Breast epithelium (tissue), 4 donors: ENCODE measurements at places on chromosomes 1 and 21.

- no peak overlapping the region for H3K27ac ChIP-seq
- no peak overlapping the region for H3K4me3 ChIP-seq
- no peaks in the 10 kb centered on the region for H3K4me1 ChIP-seq
- DNase-seq: no peak
Observed at GRCh38 chr1:194056169-194056568, 869.8 kb upstream of the B3GALT2 start.

DNA sequence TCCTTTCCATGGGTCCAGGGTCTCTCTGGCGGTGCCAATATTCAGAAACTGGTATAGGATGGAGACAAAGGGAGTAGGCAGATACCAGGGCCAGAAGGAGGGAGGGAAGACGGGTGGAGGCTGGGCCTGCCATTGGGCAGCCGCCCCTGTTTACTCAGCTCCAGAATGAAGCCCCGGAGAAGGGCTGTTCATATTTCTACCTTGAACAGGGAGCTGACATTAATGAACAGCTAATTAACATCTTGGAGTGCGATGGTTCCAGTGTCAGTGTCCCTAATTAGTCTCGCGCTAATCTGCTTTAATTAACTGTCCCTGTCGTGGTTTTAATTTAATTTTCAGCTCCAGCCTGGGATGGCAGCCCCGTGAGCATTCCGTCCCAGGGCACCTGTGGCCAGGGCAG is 113.8 kb downstream of the EPHB2 start:
- H3K36me3 ChIP-seq: no peaks in the 10 kb centered on the region
- no peaks in the 10 kb centered on the region for H3K4me1 ChIP-seq
- no peak for DNase-seq
- no peak overlapping the region for H3K27ac ChIP-seq

- H3K4me1 ChIP-seq: no peaks in the 10 kb centered on the region
- H3K4me3 ChIP-seq: no peak overlapping the region
- peaks cover 28% of the 10 kb centered on the region for H3K27me3 ChIP-seq
- no peak overlapping the region for H3K27ac ChIP-seq
Observed at GRCh38 chr21:37870221-37870620, 46.0 kb downstream of the KCNJ6 start.

- H3K4me1 ChIP-seq: no peaks in the 10 kb centered on the region
- DNase-seq: peak; percentile 49
- no peak overlapping the region for H3K4me3 ChIP-seq
- H3K36me3 ChIP-seq: no peaks in the 10 kb centered on the region
Observed at GRCh38 chr1:202264300-202264699, 70.7 kb downstream of the LGR6 start.

GRCh38 chr1:83762039-83762365 is 236.9 kb downstream of the TTLL7 start:
- DNase-seq: no peak
- H3K4me3 ChIP-seq: no peak overlapping the region
- H3K27ac ChIP-seq: no peak overlapping the region
- no peaks in the 10 kb centered on the region for H3K4me1 ChIP-seq
- no peaks in the 10 kb centered on the region for H3K36me3 ChIP-seq

DNA sequence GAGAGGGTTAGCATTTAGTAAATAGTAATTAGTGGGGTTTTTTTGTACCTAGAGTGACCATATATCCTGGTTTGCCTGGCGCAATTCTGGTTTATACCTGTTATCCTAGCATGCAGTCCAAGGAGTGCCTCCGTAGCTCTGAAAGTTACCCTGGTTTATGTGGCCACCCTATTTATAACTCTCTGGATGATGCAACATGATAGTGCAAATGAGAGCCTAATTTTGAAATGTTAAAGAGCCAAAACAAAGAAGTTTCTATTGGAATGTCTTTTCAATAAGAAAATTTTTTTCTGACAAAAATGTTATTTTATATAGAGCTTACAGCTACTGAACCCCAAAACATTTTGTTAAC is 5.7 kb downstream of the AHCYL1 start:
- H3K27me3 ChIP-seq: no peaks in the 10 kb centered on the region
- no peak for DNase-seq
- peaks cover 27% of the 10 kb centered on the region for H3K4me1 ChIP-seq
- no peak overlapping the region for H3K27ac ChIP-seq

- H3K4me3 ChIP-seq: no peak overlapping the region
- H3K36me3 ChIP-seq: no peaks in the 10 kb centered on the region
- peaks cover 16% of the 10 kb centered on the region for H3K4me1 ChIP-seq
- no peaks in the 10 kb centered on the region for H3K27me3 ChIP-seq
- DNase-seq: no peak
- no peak overlapping the region for H3K27ac ChIP-seq
Observed at GRCh38 chr1:156714830-156715229, 9.4 kb upstream of the CRABP2 start.

- no peak overlapping the region for H3K27ac ChIP-seq
- no peaks in the 10 kb centered on the region for H3K27me3 ChIP-seq
- no peaks in the 10 kb centered on the region for H3K36me3 ChIP-seq
- peak overlapping the region; percentile 63 for H3K4me3 ChIP-seq
Observed at GRCh38 chr1:39082811-39083576, 56.8 kb downstream of the NDUFS5 start.

DNA sequence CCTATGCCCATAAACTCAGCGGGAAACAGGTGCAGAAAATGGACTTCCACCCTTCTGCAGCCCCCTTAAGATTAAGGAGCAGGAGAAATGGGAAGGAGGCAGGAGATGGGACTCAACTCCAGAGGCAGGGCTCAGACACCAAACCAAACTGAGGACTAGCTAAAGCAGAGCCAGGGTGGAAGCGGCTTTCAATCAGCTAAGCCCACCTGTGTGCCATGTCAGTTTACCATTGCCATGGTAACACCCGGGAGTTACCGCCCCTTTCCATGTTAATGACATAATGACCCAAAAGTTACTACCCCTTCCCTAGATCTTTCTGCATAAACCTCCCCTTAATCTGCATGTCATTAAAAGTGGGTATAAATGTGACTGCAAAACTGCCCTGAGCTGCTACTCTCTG is 653.5 kb downstream of the PTPRU start:
- no peaks in the 10 kb centered on the region for H3K4me1 ChIP-seq
- H3K36me3 ChIP-seq: no peaks in the 10 kb centered on the region
- no peak overlapping the region for H3K27ac ChIP-seq
- no peak overlapping the region for H3K4me3 ChIP-seq
- peaks cover 21% of the 10 kb centered on the region for H3K27me3 ChIP-seq

GRCh38 chr1:160459687-160460086 is 59.3 kb downstream of the VANGL2 start:
- H3K36me3 ChIP-seq: no peaks in the 10 kb centered on the region
- no peaks in the 10 kb centered on the region for H3K4me1 ChIP-seq
- no peak overlapping the region for H3K4me3 ChIP-seq
- DNase-seq: no peak
- no peak overlapping the region for H3K27ac ChIP-seq

GRCh38 chr1:47449822-47450552 is 12.1 kb downstream of the FOXD2 start:
- peaks cover 6% of the 10 kb centered on the region for H3K27me3 ChIP-seq
- H3K4me3 ChIP-seq: no peak overlapping the region
- no peak for DNase-seq
- H3K4me1 ChIP-seq: no peaks in the 10 kb centered on the region
- no peak overlapping the region for H3K27ac ChIP-seq

DNA sequence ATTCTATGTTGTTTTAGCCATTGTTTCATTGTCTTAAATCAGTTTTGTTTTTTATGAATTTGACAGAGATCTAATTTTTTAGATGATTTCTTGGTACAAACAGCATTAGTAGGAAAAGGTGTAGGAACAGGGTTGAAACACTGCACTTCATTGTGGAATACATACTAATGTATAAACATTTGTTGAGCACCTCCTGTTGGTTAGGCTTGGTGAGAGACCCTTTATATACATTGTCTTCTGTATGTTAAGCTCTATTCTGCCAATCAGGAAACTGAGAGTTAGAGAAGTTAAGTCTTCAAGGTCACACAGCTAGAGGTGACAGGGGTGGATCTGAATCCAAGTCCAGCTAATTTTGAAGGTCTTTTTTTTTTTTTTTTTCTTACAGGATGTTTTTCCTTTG is 192.7 kb downstream of the VPS13D start:
- H3K27ac ChIP-seq: peak overlapping the region; percentile 41
- no peak for DNase-seq
- no peaks in the 10 kb centered on the region for H3K4me1 ChIP-seq
- no peak overlapping the region for H3K4me3 ChIP-seq
- H3K27me3 ChIP-seq: no peaks in the 10 kb centered on the region
- H3K36me3 ChIP-seq: no peaks in the 10 kb centered on the region

GRCh38 chr21:25097648-25098047 is 509.6 kb downstream of the MRPL39 start:
- no peak overlapping the region for H3K27ac ChIP-seq
- no peaks in the 10 kb centered on the region for H3K36me3 ChIP-seq
- H3K27me3 ChIP-seq: no peaks in the 10 kb centered on the region
- no peak for DNase-seq

- H3K27ac ChIP-seq: no peak overlapping the region
- DNase-seq: no peak
- no peaks in the 10 kb centered on the region for H3K4me1 ChIP-seq
- no peaks in the 10 kb centered on the region for H3K27me3 ChIP-seq
Observed at GRCh38 chr1:45769261-45769932, 18.9 kb upstream of the IPP start.

DNA sequence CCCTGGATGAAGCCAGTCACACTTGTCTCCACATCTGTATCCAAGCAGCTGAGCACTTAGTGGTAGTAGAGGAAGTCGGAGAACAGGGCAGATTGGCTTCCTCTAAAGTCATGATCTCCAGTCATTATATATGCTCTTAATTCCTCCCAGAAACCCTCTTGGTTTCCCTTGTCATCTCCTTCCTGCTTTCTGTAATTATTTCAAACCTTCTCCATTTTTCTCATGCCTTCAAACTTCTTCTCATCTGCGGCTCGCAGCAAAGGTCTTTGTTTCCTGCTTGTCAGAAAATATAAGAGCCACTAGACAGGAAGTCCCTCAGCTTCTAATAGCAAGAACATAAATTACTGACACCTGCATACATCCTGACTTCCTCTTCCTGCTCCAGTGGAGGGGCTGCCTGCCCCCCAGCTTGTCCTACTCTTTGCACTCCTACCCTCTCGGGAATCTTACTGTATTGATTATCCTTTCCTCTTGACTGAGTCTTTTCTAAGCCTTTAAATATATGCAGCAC is 124.6 kb upstream of the NGF start:
- no peak for DNase-seq
- H3K27ac ChIP-seq: no peak overlapping the region
- no peak overlapping the region for H3K4me3 ChIP-seq
- H3K36me3 ChIP-seq: no peaks in the 10 kb centered on the region

- H3K27ac ChIP-seq: no peak overlapping the region
- no peaks in the 10 kb centered on the region for H3K36me3 ChIP-seq
- no peak for DNase-seq
- H3K4me1 ChIP-seq: no peaks in the 10 kb centered on the region
Observed at GRCh38 chr1:43867976-43868740, 65.4 kb upstream of the ARTN start.

GRCh38 chr1:145805057-145805456 is 18.8 kb downstream of the RNF115 start:
- H3K4me3 ChIP-seq: no peak overlapping the region
- no peak for DNase-seq
- no peak overlapping the region for H3K27ac ChIP-seq
- no peaks in the 10 kb centered on the region for H3K27me3 ChIP-seq
- no peaks in the 10 kb centered on the region for H3K36me3 ChIP-seq

DNA sequence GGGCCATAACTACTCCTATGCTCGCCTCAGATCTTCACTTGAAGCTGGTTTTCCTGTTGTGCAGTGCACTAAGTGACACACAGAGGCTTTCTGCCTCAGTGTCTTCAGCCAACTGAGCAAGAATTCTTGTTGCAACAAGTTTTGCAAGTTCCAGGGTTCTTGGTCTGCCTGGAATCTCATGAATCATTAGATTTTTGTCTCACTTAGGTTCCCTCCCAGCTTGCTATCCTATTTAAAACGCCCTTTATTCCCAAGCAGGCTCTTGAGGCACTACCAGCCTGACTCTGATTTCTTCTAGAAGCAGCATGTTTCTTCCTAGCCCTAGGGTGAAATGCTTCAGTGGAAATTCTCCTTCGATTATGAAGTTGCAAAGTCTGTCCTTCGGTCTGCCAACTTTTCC is 158.8 kb downstream of the C1orf21 start:
- no peak overlapping the region for H3K4me3 ChIP-seq
- DNase-seq: peak; percentile 40
- H3K4me1 ChIP-seq: no peaks in the 10 kb centered on the region
